ENCODE measurements at places on chromosomes 16 and 17.

- no peak for DNase-seq
These were observed 31.8 kb upstream of the TENT4B start for GRCh38 chr16:50121278-50121677.

DNA sequence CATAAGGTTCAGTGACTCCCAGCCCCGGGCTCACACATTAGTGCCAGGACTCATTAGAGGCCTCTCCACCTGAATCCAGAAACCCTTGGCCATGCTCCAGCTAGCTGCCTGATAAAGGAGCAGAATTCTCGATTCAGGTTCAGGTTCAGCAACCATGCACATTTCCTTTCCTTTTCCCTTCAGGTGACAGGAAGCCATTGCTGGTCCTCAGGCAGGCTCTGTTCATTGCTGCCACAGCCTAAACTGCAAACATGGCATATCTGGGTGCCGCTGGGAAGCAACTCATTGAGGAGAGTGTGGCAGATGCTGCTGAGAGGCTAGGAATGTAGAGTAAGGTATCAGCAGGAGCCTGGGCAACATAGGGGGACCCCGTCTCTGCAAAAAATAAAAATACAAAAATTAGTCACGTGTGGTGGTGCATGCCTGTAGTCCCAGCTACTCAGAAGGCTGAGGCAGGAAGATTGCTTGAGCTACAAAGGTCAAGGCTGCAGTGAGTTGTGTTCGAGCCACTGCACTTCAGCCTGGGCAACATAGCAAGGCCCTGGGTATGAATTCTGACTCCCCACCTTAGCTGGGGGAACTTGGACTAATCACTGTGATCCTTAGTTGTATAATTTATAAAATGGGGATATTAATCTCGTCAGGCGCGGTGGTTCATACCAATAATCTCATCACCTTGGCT is 28.7 kb downstream of the ARL4D start:
- peak; percentile 6 for DNase-seq

DNA sequence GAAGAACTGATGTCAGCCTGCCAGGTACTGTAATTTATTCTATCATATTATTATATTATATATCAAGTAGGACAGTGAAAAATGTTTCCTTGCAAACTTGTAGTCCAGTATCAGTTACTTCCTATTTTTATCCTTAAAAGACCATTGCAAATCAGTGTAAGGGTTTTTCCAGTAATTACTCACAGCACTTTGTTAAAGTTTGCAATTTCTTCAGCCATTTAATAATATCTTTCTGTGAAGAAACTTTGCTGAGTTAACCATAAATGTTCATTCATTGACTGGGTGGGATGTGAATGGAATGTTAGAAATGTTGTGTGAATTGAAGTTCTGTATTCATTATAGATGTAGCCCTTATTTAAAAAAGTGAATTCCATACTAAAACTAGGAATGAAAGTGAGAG is 26.7 kb downstream of the HAPSTR1 start:
- no peak for DNase-seq

- no peak for DNase-seq
These were observed 114.2 kb upstream of the TMEM97 start for GRCh38 chr17:28204751-28205150.

DNA sequence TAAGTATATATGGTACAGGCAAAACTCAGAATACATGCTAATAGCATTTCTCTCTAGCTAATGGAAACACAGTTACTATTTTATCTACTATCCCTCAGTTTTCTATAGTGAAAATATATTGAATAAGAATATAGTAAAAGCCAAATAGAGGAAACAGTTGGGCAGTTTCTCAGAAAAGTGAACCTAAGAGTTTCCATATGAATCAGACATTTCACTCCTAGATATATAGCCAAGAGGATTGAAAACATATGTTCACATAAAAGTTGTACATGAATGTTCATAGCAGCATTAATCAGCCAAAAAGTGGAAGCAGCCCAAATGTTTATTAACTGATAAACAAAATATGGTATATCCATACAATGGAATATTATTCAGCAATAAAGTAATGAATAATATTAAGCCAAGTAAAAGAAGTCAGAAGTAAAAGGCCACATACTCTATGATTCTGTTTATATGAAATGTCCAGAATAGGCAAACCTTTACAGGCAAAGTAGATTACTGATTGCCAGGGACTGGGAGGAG is 134.6 kb downstream of the CYB561 start:
- DNase-seq = no peak

- no peak for DNase-seq
These were observed 18.5 kb downstream of the PLLP start for GRCh38 chr16:57265850-57266530.

DNA sequence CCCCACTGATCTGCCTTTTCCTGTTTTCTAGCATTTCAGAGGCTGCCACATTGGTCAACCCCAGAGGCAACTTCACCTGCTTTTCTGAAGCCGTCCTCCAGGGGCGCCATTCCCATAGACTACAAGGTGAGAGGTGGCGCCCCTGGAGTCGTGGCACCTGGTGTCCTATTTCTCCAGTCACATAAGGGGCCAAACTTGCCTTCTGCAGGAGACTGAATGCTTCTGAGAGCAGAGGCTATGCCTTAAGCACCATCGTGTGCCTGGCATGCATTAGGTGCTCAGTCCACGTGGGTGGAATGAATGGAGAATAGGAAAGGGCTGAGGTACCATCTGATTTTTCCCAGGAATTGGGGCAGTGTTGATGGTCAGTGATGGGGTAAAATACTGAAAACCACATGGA is 164.8 kb downstream of the HAPSTR1 start:
- DNase-seq = no peak

- no peak for DNase-seq
These were observed 330.1 kb downstream of the CDH11 start for GRCh38 chr16:64791756-64792155.

DNA sequence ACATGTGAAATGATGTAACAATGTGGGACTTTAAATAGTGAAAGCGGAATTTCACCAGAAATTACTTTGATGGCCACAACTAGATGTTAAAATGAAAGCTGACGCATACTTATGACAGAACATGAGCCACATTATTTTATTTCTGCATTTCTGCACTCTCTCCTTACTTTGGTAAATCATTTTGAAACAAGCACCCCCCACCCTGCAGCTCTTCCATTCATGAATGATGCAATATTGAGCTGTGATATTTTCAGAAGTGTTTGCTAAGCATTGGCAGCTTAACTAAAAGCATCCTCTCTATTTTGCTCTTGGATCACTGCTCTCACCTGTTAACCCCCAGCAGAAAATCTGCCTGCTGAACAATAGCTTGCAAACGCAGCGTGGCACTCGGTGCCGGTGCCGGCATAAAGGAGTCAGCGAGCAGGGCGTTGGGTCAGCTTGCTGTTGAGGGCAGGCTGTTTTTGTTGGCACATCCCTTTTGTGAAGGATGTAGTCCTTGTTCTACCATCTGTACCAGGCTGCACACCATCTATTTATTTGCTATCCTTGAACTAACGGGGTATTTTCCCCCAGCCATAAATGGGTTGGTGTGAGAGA is 30.8 kb upstream of the CBLN1 start:
- DNase-seq = peak; percentile 48

- DNase-seq = no peak
These were observed 40.4 kb upstream of the RBFOX3 start for GRCh38 chr17:79651266-79651665.

Measured in NCI-H1092 treated with DMSO at 0.1 percent for 48 hours (cell line).